ENCODE measurements at places on chromosomes 16 and 17. TPM values are rescaled to one million over a fixed set of nuclear protein-coding genes. Genes with fewer than 3 reads are reported as not detected.

The NTN1 gene
- 0.85 TPM for polyA plus RNA-seq

The TPPP3 gene
- 21.4 TPM for polyA plus RNA-seq

The BAIAP3 gene
- 1.1 TPM for polyA plus RNA-seq

The EVI2A gene
- polyA plus RNA-seq, result 0.34 TPM

GRCh38 chr16:49704586-49705155, 151.2 kb downstream of the ZNF423 start:
- no peak for DNase-seq

- no peak for DNase-seq
Measured at GRCh38 chr17:63557416-63557815, 7.1 kb downstream of the DCAF7 start.

GRCh38 chr16:48676836-48677235, 66.9 kb upstream of the N4BP1 start:
- no peak for DNase-seq

DNA sequence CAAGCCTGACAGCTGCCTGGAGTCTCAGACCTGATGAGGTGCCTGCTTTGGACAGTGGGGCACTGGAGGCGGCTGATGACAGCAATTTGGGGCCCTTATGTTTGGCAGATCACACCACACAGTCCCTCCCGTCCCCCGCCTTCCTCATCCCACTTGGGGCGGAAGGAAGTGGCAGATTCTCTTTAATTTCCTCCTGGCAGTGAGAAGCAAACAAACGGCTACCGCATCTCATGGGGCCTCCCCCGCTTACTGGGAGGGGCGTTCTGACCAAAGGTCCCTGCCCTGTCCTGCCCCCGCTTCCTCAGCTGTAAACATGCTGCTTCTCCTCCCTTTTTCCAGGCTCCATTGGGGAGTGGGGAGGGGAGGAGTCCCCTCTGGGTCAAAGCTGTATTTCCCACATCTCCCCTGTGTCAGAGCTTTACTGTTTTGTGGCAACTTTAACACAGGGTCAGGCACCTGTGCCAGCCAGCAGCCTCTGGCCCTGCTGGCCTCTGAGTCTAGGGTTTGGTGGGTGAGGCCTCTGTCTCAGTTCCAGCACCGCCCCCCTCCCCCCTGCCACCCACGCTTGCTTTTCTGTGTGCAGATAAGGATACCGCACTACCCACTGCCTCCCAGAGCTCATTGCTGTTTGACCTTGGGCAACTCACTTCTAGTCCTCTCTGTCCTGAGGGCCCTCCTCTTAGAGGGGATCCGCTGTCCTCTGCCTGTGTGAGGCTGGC, 5.4 kb upstream of the NFATC3 start:
- DNase-seq, result peak; percentile 84

- peak; percentile 64 for DNase-seq
Measured at GRCh38 chr17:4554441-4554996, 665 bp downstream of the MYBBP1A start.

DNA sequence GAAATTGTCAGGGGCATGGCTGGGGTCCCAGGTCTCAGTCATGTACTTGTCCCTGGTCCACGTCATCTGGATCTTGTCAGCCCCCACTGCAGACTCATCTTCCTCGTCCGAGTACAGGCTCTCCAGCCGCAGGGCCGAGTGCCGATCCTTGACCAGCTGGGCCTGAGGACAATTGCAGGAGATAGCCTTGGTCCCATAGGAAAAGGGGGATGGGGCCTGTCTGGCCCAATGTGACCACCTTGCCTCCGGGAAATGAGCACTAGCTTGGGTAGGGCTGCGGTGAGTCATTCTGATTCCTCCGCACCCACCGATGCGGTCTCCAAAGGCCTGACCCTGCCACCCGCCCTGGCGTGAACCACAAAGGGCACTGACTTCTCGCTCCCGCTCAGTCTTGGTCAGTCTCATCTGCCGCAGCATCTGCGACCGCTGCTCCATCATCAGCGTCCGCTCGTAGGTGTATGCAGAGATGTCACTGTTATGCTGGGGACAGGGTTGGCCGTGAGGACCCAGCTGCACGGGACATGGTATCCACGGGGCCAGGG, 1.5 kb upstream of the LCAT start:
- DNase-seq, result no peak

Data from psoas muscle (tissue), 8 donors.